ENCODE measurements at places on chromosomes 7 and 10.

DNA sequence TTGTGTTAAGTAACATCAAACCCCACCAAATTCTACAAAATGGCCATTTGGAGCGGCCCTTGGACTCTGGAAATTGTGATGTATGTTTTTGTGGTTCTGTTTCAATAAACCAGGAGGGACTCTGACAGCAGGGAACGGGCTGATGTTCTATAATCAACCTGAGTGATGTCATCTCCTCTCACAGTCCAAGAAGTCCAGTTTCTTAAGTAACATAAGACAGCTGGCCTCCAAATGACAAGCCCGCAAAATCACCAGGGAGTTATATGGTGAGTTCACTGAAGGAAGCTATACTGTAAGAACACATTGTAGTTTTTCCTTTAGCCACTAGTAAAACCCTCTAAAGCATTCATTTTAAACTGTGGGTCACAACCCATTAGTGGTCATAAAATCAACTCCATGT lies 34.0 kb downstream of the GOT1 start:
- no peak for DNase-seq

DNA sequence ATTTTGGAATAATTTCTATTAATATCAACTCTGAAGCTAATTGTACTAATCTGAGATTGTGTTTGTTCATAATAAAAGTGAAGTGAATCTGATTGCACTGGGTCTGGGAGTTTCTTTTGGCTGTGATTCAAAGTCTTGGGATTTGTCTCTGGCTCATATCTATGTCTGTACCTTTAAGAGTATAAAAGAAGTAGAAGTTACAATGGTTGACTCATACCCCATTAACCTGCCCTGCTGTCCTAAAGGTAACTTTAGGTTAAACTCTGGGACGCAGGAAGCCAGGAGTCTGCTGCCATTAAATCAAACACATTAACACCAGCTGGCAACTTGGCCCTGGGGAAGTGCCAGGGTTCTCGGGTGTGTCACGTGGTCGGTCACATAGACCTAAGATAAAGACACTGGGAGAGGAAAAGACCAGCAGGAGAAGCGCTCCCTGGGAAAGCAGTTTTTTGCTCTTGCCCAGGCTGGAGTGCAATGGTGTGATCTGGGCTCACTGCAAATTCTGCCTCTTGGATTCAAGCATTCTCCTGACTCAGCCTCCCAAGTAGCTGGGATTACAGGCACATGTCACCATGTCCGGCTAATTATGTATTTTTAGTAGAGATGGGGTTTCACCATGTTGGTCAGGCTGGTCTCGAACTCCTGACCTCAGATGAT lies 17.8 kb downstream of the SCD start:
- no peak for DNase-seq

- DNase-seq: no peak
Measured at GRCh38 chr10:10803278-10803677, 214.4 kb upstream of the CELF2 start.

GRCh38 chr7:112381311-112382091 lies 68.8 kb upstream of the IFRD1 start:
- no peak for DNase-seq

DNA sequence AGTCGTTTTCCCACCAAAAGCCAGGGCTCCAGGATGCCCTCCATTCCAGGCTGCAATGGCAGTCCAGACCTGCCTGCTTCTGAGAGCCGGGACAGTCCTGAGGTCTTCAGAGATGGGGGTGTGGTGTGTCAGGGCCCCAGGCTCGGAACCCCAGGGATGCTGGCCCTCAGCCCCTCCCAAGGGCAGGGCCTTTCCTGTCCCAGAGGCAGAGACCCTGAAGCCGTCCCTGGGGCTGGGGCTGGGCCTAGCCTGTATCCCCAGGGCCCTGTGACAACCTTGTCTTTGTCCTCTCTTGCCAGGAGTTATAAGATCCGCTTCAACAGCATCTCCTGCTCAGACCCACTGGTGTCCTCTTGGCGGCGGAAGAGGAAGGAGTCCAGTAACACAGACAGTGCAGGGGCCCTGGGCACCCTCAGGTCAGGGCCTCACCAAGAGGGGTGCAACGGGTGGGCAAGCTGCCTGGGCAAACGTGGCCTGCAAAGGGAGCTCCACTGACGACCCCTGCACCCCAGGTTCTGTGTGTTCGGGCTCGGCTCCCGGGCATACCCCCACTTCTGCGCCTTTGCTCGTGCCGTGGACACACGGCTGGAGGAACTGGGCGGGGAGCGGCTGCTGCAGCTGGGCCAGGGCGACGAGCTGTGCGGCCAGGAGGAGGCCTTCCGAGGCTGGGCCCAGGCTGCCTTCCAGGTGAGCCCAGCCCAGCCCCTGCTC lies 15.9 kb downstream of the NOS3 start:
- no peak for DNase-seq

GRCh38 chr7:130615583-130615982 lies 53.0 kb downstream of the COPG2 start:
- no peak for DNase-seq

DNA sequence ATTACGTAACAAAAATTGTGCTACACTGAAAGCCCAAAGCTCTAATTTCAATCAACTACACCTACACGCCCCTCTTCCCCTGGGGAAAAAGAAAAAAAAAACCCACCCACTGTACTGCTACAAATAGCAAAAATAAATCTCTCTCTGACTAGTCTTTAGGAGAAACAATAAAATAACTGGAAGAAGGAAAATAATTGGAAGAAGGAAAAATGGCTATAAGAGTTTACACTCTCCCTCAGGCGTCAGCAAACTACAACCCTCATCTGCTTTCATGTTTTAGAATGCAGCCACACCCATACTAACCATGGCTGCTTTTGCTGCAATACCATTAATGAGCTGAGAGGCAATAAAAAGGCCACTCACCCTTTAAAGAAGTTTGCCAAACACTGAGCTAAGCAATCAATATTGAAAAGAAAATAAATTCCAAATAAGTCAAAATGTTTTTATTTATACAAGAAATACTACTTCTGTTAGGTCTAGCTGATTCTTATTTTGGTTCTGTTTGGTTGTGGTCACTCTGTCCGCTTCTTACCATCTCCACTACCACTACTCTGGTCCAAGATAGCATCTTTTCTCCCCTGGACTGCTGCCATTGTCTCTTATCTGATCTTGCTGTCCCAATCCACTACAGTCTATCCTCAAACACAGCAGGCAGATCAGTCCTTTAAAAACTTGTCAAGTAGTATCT lies 3.8 kb downstream of the MINDY3 start:
- no peak for DNase-seq

- DNase-seq: no peak
Measured at GRCh38 chr10:3034616-3035015, 32.7 kb upstream of the PFKP start.

DNA sequence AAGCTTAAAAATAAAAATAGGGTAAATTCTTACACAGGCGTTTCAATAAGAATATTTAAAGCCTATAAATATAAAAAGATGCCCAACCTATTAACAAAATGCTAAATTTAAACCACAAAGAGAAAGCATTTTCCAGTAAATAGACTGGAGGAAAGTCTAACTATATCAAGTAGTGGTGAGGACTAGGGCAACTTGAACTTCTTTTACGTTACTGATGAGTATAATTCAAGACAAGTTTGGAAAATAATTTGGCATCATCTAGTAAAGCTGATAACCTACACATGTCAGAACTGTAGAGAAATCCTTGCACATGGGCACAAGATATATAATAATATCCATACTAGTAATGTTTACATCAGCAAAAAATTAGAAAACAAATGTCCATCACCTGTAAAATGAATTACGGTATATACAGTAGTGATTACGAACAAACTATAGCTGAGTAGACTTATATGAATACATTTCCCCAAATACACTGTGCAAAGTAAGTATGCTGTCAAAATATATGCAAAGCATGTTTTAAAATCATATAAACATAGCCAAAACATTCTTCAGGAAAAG lies 27.4 kb downstream of the CRPPA start:
- no peak for DNase-seq

GRCh38 chr7:47553309-47553708 lies 28.6 kb downstream of the TNS3 start:
- no peak for DNase-seq

GRCh38 chr10:75048669-75049098 lies 62.8 kb upstream of the SAMD8 start:
- no peak for DNase-seq

GRCh38 chr10:69315610-69316312 lies 37.5 kb downstream of the HK1 start:
- no peak for DNase-seq

GRCh38 chr10:132248455-132249225 lies 59.1 kb downstream of the STK32C start:
- peak; percentile 84 for DNase-seq

DNA sequence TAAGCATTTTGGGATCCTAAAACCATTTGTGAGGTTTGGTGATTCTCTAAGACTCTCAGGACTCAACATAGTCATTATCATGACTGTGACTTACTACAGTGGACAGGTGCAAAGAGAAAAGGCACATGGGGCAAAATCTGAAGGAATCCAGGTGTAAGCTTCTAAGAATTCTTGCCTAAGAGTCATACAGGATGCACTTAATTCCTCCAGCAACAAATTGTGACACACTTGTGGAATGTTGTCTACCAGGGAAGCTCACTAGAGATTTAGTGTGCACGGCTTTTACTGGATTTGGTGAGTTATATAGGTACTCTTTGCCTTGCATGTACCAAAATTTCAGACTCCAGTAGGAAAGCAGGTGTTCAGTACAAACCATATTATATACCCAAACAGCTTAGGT lies 47.9 kb downstream of the WAC start:
- no peak for DNase-seq

DNA sequence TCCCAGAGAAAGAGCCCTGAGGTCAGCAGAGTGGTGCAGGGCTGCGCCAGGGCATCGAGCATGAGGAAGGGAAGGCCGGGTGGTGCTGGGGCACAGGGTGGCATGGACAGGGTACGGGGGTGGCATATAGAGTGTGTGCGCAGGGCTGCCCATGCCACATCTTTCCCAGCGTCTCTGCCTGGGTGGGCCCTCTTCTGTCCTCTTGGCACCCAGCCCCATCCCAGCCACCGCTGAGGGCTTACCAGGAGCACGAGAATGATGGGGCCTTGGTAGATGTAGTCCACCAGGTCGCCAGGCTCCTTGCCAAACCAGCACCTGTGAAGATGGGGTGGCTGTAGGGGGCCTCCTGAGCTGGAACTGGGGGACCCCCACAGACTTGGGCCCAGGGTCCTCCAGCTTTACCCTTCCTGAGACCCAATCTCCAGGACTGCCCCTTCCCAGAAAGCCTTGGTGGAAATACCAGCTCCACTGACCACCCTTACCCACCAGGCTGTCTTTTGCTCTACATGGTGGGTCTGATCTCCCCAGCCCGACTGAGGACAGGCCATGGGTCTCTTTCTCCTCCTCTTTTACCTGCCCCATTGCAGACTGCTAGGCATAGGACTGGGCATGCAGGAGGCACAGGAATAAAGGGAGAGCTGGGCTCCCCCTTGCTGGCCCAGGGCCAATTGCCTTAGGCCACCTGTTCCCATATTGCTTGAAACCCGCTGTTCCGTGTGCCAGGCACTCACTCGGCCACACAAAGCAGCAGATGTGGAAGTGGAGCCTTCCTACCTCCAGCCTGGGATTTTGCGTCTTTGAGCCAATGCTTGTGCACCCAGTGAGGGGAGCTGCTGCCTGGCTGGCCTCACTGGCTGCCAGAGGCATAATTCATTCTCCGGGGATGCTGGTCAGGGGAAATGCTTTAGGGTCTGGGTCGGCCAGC lies 21.7 kb downstream of the CRHR2 start:
- no peak for DNase-seq

DNA sequence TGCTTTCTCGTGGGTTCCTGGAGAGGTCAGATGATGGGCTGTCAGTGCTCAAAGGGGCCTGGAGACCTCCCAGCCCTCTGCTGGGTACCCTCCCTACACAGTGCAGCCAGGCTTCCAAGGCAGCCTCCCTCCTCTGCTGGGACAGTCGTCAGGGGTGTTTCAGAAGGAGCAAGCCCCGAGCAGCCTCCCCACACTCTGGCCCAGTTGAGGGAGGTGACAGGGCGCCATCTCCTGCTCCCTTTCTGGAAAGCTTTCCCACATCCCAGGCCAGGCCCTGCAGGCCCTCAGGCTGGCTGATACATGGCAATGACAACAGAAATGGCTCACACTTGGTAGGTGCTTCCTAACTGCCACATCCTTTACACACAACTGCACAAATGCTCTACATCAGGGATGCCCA lies 32.1 kb downstream of the KCNMA1 start:
- DNase-seq: no peak

DNA sequence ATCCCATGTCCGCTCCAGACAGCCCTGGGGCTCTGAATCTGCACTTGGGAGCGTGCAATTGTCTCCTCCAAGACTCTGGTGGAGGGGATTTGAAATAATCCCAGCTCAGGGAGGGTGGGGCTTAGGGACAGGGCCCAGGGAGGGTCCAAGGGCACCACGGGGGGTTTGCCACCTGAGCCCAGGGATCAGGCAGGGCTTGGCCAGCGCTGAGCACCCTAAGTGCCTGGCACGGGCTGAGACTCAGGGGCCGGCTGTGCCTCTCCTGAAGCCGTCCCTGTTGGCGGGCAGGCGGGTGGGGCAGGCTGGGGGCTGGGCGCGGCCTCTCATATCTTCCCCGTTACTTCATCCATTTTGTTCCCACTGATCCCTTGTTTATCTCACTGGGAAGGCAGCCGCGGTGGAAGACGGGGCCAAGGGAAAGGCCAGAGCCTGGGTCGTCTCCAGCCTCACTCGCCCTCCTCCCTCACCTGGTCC lies 41.8 kb upstream of the ELN start:
- no peak for DNase-seq

DNA sequence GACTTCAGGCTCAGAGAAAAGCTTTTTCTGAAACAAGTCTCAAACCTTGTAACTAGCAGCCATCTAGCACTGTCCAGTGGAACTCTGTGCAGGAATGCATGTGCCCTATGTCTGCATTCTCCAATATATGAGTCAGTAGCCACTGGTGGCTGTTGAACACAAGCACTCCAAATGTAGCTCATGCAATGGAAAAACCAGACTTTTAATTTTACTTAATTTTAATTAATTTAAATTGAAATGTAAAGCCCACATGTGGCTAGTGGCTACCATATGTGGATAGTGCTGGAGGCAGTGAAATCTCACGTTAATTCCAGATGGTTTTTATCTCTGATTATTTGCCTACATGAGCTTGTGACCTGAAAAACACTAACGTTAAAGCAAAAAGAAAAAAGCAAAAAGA lies 225.1 kb downstream of the GATA3 start:
- DNase-seq: no peak

DNA sequence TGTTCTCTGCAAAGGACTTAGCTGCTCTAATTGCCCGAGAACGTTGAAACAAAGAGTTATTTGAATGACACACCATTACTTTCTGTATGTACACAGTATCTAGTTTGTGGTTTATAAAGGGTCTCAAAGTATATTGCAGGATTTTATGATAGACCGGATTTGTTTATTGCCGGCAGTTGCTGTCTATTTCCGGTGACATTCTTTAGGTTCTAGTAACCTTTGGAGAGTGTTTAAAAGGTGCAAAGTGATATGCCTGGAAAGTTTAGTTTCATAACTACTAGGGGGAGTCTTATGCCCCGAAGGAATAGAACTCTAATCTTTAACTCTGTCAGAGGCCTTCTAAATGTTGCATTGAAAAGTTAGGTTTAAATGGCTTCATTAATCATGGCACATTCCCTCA lies 63.8 kb downstream of the PAPSS2 start:
- DNase-seq: no peak

- no peak for DNase-seq
Measured at GRCh38 chr7:4733936-4734528, 41.4 kb upstream of the AP5Z1 start.

- no peak for DNase-seq
Measured at GRCh38 chr7:148921806-148922205, 37.7 kb upstream of the EZH2 start.
